ENCODE measurements at places on chromosomes 11 and 22.

DNA sequence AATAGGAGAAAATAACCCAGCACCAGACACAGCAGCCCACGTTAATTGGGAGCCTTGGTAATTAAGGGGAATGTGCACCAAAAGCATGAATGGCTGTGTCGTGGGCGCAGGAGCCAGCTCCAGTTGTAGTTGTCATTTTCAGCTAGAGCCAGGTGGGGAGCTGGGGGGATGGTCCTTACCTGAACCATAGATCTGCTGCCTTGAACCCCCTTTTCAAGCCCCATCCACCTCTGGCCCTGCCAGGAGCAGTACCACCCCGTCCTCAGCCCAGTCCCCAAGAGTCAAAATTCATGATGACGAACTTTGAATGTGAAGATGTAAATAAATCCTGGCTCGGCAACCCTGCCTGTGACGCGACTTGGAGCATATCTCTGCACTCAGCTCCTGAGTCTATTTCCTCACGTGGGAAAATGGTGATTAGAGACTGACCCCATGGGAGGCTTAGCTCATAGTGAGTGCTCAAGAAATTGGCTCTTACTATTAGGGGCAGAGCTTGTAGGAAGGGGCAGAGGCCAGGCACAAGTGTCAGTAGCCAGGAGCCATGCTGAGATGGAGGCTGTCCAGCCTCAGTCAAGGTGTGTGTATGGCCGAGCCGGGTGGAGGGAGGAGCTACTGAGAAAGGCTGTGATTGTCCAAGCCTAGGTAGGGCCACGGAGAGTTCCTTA lies 794 bp upstream of the FXYD6 start:
- no peak for DNase-seq

DNA sequence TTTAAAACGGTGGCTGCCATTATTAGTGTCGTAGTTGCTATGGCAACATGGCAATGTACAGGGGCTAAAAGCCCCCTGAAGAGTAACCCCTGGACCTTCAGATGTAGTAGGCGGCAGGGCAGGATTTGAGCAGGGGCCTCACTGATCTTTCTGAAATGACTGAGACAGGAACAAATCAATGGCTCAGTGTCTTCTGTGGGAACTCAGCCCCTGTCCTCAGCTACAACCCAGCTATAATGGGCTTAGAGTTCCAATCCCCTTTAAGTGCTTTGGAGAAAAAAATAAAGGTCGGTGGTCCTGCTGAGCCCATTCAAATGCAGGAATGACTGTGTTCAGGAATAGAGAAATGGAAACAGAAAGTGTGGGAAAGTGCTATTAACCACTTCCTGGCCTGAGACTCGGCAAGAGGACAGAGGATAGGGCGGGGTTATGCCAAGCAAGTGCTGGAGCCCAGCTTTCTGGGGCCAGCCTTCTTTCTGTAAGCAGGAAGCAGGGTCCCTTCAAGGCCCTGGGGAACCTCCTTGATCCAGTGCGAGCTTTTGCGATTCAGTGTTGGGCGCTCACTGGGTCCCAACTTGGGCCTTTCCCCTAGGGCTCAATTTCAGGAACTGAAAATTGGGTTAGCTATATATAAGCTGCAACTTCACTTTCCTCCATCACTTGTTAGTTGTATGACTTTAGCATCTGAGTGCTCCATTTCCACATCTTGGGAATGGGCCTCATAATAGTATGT lies 6.1 kb upstream of the CD82 start:
- no peak for DNase-seq

DNA sequence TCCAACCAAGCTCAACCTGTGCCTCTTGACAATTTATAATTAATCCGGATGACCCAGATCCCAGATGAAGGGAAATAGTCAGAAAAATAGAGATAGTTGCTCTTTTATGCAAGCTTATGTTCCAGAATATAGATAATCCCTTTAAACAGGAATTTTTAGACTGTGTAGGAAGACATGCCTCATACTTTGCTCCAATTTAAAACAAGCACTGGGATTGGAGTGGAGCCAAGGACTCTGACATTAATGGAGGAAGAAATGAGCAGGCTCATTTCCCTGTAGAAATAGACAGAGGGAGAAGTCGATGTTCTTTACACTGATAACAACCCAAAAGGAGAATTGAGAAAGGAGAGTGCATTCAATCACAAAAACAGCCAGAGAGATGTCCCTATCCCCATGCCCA lies 70.1 kb upstream of the LRRC55 start:
- no peak for DNase-seq

GRCh38 chr11:75508051-75508561 lies 17.6 kb downstream of the GDPD5 start:
- DNase-seq = peak; percentile 31

GRCh38 chr22:26996154-26996553 lies 338.8 kb downstream of the MIAT start:
- DNase-seq = no peak

GRCh38 chr22:19430890-19431541 lies 517 bp downstream of the HIRA start:
- no peak for DNase-seq

- DNase-seq = no peak
These were observed 107.5 kb downstream of the MYO18B start for GRCh38 chr22:25849522-25849921.

DNA sequence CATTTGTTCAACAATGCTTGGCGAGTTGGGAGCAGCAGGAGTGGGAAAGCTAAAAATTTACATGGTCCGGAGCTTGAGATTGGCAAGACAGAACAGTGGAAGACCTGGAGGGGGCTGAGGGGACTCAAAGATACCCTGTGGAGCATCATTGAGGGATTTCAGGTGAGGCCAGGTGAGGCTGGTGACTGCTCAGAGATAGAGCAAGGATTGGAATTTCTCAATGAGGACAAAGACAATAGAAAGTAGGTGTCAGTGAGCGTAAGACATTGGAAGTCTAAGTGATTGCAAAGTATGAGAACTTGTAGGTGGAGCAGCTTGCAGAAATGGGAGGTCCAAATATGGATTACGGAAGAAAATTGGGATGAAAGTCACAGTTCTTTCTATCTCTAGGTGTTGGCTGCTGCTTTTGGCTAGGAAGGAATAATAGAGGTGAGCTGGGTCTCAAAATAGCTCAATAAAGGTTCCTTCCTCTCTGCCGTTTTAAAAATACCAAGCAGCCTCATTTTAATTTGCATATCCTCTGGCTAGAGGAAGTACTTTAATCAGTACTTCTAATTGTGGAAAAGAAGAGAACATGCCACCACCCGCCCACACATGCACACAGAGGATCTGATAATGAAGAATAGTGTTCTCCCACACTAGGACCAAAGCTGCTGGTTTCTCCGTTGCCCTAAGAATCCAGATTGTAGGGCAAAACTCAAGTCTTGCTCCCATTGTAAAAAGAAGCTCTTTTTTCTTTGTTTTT lies 41.8 kb upstream of the SORL1-AS1 start:
- peak; percentile 71 for DNase-seq

GRCh38 chr22:44578516-44579230 lies 80.6 kb upstream of the RTL6 start:
- DNase-seq = no peak

GRCh38 chr11:102112509-102112821 lies 2.2 kb downstream of the YAP1 start:
- DNase-seq = no peak

- no peak for DNase-seq
These were observed 713.9 kb downstream of the ETS1 start for GRCh38 chr11:127873478-127873877.

DNA sequence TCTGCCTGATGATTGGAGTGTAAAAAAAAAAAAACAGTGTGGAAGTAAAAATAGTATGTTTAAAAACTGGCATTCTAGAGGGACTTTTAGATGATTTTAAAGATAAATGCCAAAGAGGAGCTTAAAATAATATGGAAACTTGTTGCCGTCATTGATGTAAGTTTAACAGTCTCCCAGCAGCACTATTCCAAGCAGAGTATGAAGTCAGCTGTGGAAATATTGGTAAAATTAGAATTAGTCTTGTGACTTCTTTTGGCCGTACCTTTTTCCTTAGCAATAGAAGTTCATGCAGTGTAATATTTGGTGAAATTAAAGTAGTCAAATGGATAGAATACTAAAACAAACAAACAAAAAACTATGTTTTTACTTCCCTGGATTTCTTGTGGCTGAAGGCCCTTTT lies 134.9 kb downstream of the METTL15 start:
- no peak for DNase-seq

- DNase-seq = no peak
These were observed 19.4 kb upstream of the CTSD start for GRCh38 chr11:1782831-1783724.

- no peak for DNase-seq
These were observed 19.4 kb downstream of the LRRC74B start for GRCh38 chr22:21064917-21065864.

DNA sequence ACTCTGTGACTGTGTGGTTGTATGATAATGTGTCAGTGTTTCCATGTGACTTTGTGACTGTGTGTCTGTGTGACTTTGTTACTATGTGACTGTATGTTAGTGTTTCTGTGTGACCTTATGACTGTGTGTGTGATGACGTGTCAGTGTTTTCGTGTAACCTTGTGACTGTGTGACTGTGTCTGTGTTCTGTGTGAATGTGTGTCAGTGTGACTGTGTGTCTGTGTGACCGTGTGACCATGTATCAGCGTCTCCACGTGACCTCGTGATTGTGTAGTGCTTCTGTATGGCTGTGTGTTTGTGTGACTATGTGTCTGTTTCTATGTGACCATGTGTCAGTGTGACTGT lies 9.5 kb upstream of the PKNOX2 start:
- DNase-seq = no peak

GRCh38 chr11:65008016-65008415 lies 5.9 kb upstream of the ARL2 start:
- no peak for DNase-seq

DNA sequence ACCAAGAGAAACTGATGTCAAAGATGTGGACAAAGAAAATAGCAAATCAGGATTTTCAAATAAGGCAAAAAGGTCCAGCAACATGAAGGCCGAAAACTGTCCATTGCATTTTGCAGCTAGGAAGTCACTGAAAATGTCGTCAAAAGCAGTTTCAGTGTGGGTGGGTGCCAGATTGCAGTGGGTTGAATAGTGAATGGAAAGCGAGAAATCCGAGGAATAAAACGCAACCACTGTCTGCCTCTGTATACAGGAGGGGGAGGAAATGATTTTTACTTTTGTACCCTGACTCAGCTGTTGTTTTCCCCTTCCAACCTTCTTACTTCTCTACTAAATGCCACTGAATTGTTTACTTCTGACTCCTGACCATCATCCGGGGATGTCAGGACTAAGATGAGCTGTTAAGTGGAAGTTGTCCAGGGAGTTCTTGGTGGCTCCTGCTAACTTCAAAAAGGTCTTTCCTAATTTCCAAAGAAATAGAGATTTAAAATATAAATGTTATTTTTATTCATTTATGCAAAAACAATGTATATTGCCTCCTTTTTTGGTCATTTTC lies 64.9 kb upstream of the BIRC3 start:
- no peak for DNase-seq

DNA sequence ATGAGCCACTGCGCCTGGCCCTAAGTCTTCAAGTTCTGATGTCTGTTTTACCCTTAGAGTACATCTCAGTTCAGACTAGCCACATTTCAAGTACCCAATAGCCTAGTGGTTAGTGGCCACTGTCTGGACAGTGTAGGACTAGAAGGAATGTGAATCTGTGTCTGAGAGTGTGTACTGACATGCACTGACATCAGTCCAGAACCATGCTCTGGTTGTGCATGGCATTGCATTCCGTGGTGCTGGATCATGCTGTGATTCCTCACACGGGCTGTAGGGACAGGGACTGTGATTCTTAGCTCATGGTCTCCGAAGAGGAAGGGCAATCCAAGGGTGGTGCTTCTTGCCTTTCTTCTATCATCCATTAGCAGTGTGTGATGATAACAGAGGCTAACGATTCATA lies 41.1 kb downstream of the AMOTL1 start:
- DNase-seq = no peak

DNA sequence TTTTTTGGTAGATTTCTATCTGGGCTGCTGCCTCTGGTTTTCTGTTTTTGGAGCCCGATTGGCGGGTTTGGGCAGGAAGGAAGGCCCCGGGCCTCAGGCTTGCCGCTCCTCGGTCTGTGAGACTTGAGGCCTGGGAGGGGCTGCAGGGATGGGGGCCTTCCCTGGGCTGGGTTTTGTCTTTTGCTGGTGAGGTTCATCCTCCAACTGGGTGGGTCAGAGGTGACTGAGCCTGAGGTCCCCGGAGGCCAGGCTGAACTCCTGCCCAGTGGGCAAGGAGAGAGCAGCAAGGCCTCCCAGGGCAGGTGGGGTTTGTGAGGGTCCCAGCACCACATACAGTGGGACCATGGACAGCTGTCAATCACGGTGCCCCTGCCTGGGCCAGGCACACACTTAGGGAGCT lies 15.0 kb downstream of the MPPED1 start:
- DNase-seq = no peak

GRCh38 chr11:31794548-31794947 lies 16.6 kb downstream of the PAX6 start:
- no peak for DNase-seq

DNA sequence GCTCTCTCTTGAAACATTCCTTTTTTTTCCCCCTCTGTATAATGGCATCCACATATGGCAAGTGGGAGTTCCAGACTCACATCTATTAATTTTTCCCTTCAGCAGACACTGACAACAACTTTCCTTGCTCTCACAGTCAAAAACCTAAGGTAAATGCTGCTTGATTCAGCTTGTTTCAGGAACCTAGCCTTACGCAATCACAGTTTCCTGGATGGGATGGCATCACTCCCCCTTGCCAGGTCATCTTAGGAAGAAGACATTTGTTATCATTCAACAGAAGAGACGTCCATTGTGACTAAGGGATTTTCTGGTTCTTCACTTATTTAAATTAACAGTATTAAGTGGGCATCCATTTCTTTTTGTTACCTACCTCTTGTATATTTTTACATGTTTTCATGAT lies 112.0 kb upstream of the PDGFD start:
- no peak for DNase-seq

DNA sequence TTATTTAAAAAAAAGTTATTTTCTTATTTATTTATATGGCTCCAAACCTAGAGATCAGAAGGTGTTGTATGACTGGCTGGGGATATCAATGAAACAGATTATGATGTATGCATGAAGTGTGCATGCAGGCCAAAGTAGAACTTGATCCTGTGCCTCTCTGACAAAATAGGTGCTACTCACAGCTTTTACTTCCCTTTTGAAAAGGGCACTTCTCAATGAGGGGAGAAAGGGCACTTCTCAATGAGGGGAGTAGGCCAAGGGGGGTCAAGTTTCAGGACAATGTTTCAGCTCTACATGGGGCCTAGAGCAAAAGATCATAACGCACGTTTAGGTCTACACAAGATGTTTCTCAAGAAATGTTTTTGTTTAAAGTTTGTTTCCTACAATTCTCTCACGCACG lies 397.5 kb downstream of the ETS1 start:
- no peak for DNase-seq

GRCh38 chr22:24588757-24589481 lies 4.0 kb downstream of the LRRC75B start:
- DNase-seq = no peak
